ENCODE measurements at places on chromosomes 4 and X.

- DNase-seq = peak; percentile 33
Measured at GRCh38 chrX:151151665-151152267, 24.6 kb upstream of the GPR50 start.

DNA sequence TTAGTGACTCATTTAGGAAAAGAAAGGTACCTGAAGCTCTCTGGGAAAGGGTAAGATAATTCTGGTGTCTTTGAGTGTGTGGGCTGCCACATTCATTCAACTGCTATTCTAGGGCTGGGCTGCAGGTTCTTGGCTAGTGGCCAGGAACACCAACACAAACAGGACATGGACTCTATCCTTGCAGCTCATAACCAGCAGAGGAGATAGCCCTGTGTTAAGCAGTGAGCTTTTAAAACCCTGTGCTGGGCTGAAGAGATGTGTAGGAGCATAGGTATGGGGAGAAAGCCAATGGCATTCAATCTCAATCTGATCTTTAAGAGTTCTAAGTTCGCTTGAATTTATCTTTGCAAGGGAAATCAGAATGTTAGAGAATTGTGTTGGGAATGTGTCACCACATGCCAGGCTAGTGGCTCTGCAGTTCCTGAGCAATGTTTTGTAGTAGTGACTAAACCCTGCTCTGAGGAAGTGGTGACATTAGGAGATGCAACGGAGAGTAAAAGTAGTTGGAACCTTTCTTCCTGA is 39.2 kb downstream of the SGMS2 start:
- DNase-seq = peak; percentile 9

DNA sequence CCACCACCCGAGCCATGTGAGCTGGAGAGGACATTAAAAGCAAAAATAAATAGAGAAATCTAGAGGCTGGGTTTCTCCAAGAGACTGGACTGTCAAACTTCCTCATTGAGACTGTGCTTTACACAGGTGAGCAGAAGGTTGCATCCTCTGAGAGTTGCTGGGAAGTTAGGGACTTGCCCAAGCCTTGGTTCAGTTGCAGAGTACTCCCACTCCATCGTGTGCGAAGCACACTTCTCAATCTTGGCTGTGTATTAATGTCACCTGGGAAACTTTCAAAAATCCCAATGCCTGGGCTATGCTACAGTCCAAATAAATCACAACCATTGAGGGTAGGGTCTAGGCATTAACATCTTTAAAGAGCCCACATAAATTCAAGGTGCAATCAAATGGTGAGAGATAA is 89.2 kb downstream of the ZNF330 start:
- DNase-seq = no peak

DNA sequence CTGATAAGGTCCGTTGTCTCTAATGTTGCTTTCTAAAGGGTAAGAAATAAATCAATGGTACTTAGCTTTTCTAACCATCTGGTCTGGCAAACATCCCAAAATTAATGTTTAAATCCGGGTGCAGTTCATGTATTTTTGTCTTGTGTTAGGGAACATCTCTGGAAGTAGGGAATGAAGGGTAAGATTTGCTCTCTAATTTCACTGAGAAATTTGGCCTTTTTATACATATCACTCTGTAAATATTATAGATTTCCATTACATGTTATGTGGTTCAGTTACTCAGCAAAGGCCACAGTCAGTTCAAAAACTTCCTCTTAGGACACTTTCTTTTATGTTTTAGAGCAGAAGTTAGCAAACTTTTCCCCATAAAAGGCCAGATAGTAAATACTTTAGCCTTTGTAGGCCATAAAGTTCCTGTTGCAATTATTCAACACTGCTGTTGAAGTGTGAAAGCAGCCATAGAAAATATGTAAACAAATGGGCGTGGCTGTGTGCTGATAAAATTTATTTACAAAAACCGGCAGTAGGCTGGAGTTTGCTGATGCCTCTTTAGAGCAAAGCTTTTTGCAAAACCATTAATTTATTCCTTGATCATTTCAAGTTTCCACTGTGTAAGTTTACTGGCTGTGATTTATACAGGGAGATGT is 218.1 kb downstream of the ANTXR2 start:
- DNase-seq = peak; percentile 5

- peak; percentile 28 for DNase-seq
Measured at GRCh38 chr4:73730292-73730691, 10.1 kb upstream of the CXCL8 start.

GRCh38 chr4:131613824-131614216 is 1535.3 kb upstream of the PCDH10 start:
- DNase-seq = no peak

GRCh38 chrX:17637235-17637634 is 100.1 kb upstream of the SCML1 start:
- no peak for DNase-seq

Data from NCI-H345 (cell line).